NCI-H2081 treated with DMSO at 0.1 percent for 48 hours (cell line): ENCODE measurements at places on chromosomes 5 and 9.

DNA sequence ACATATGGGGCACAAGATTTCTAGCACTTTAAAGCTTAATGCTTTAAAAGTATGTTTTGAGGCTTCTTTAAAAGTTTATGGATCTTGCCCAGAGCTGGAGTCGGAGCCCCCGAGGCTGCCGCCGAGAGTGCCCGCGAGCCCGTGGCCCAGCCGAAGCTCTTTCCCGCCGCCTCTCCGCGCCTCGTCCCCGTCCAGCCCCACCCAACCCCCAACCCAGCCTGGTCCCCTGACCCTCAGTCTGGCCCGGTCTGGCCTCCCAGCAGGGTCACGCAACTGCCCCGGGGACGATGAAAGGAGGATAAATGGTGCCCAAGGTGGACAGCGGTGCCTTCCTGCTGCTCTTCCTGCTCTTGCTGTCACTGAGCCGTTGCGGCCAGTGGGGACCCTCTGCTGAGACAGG, 1.7 kb downstream of the TSSK1B start:
- DNase-seq = no peak

DNA sequence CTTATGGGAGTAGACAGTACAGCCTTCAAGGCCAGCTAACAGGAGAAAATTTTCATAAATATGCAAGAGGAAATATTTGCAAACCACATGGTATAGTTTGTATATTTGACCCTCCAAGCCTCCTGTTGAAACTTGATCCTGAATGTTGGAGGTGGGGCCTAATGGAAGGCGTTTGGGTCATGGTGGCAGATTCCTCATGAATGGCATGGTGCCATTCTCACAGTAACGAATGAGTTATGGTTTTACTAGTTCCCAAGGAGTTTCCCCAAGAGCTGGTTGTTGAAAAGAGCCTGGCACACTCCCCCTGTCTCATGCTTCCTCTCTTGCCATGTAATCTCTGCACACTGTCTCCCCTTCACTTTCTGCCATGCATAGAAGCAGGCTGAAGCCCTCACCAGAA, 3.3 kb upstream of the PAIP1 start:
- no peak for DNase-seq

GRCh38 chr9:120570296-120570695, 9.7 kb downstream of the CDK5RAP2 start:
- no peak for DNase-seq

GRCh38 chr5:43357878-43358281, 44.7 kb upstream of the HMGCS1 start:
- no peak for DNase-seq

DNA sequence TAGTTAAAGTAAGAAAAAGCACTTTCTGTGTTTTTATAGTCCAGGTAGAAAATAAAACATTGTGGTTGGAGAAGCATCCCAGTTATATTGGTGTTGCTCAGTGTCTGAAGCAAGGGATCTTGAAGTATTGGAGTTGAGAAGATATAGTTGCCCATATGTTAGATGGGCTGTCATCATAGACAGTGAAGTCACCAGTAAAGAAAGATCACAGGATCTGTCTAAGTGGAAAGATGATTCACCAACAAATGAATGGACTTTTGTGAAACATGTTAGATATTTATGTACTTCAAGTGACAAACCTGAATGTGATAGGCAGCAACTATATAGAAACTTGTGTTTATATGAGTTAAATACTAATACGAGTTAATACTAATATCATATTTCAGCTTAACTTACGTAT, 11.7 kb downstream of the OGN start:
- no peak for DNase-seq

- no peak for DNase-seq
These were observed 62.0 kb downstream of the SHB start for GRCh38 chr9:38007016-38007415.

GRCh38 chr9:91771027-91771426, 179.0 kb downstream of the ROR2 start:
- DNase-seq = no peak
